ENCODE measurements at places on chromosomes 13 and 19.

- DNase-seq: no peak
Observed at GRCh38 chr19:29549105-29550070, 23.6 kb downstream of the VSTM2B start.

DNA sequence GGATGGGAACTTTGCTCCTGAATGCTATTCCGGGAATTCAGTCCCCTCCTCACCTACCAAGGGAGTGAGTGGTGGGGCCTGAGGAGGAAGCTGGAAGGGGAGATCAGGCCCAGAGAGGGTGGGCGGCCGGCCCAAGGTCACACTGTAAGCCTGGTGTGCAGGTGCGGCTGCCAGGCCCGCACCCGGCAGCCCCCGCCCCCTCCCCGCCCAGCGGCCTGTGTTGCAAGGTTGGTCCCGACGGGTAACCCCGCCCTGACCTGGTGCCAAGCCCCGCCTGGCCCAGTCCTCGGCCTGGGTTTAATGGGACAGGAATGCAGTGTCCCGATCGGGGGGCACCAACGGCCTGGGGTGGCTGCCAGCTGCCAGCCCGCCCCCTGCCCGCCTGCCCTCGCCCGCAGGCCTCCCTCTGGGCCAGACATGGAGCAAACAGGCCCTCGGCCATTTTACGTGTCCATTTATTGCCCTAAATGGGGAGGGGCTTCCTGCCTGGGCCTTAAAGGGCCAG, 5.5 kb downstream of the ZBTB7A start:
- DNase-seq: peak; percentile 27

- no peak for DNase-seq
Observed at GRCh38 chr13:49784886-49785570, 7.5 kb downstream of the KPNA3 start.

- no peak for DNase-seq
Observed at GRCh38 chr19:11538232-11539036, at the start of gene CNN1. Gene CNN1, plus strand, starts transcription at chr19:11538851. Its CDS starts 77 bp downstream, at chr19:11538928.

DNA sequence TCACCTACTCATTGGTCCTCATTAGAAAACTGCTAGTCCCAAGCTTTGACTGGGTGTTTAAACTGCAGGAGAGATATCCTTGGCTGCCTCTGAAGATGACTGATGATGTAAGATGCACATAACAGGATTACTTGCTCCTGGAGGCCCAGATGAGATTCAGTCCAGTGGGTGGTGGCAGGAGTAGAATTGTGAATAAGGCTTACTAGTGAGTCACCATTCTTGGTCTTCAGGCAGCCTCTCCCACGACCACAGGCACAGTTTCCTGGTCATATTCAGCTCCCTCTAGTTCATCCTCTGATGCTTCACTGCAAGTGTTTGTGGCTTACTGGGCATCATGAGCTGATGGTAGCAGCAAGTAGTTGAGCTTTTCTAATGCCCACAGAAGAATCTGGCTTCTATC, 12.1 kb downstream of the SERTM1 start:
- no peak for DNase-seq

DNA sequence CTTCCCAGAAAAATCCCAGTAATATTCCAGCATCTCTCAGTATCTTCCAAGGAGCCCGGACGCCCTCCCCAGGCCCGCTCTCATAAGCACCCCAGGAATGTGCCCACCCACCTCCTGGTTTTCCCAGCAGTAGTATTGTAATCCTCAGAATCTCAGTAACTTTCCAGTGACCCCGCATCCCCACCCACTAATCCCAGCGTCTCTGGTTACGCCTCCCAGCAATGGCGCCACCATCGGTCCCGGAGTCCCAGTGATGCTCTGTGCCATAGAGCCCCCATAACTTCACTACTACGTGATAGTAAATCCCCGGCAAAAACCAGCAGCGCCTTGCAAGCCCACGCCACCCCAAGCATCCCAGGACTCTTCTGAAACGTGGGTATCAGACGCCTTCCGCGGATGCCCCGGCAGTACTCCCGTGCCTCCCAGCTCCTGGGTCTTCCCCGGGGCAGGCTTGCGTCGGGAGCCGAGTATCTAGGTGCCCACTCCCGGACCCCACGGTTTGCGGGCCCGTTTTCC, 928 bp upstream of the PNPLA6 start:
- DNase-seq: no peak

DNA sequence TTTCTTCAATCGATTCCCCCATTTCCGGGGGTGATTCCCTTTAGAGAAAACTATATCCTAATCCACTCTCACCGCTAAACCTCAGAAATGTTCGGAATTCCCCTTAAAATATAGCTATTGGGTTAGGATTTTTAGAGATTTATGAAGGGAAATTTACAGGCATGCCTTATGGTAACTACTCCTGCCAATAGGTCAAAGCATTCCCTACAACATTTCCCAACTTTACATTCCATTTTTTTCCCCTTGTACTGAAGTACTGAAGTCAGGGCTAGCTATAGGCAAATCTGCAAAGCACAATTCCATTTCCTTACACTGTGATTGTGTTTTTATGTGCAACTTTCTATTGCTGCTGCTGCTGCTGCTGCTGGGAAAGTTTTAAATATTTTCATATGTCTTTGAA, 2.1 kb downstream of the EDNRB start:
- no peak for DNase-seq

DNA sequence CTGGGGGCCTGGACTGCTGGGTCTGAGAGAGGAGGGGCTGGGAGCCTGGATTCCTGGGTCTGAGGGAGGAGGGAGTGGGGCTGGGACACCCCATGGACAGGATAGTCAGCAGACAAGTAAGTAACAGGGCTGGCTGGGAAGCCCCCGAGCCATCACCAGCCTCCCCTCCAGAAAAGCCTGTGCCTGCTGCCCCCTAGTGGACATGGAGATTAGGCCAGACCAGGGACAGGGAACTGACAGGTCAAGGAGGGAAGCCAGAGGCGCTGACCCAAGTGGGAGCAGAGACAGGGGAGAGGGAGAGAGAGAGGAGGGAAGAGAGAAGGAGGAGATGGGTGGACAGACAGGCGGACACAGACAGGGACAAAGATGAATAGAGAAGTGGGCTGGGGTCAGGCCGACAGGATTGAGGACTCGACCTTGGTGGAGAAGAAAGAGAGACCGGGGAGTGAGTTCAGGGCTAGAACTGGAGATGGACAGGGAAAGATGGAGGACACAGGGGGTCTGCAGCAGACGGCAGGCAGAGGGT, 6.7 kb upstream of the ERFL start:
- peak; percentile 92 for DNase-seq

- no peak for DNase-seq
Observed at GRCh38 chr13:52906122-52906903, 57.9 kb upstream of the PCDH8 start.

- no peak for DNase-seq
Observed at GRCh38 chr13:22108283-22108942, 437.5 kb downstream of the FGF9 start.

DNA sequence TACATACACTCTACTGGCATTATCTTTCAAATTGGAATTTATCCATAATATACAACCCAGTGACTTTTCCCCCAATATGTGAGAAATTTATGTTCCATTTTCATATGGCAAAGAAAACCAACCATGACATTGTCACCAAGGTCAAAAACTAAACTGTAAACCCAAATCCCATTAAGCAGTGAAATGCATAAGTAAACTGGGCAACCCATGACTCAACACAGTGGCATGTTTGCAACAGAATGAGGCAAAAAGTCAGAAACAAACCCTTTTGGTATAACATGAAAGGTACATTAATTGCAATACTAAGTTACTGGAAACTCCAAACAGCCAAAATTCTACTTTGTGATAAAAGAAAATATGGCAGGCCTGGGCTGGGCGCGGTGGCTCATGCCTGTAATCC, 4.9 kb downstream of the ZNF878 start:
- no peak for DNase-seq

- peak; percentile 95 for DNase-seq
Observed at GRCh38 chr19:8580710-8581281, 3.6 kb upstream of the MYO1F start.

DNA sequence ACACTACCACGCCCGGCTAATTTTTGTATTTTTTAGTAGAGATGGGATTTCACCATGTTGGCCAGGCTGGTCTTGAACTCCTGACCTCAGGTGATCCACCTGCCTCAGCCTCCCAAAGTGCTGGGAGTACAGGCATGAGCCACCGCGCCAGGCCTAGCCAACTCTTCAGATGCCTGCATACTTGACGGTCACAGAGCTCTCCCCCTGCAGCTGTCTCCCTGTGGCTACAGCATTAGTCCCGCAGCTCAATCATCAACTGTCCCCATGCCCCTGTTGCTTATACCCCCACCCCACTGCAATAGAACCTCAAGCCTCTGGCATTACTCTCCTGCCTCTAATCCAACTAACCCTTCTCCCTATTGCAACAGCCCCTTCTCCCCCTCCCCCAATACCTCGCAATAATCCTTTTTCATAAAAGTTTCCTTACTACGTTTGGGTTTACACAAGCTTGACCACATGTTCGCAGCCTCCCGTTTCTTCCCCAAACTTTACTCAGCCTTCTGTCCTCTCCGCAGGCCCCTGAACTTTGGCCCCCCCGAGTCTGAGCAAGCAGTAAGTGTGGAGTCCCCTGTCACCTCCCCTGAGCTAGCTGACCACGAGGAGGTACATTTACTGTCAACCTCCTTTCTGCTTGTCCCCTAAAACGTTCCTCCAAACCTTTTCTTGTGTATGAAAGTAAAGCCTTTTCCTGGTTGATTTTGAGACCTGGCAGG, 1.7 kb downstream of the ZNF77 start:
- no peak for DNase-seq

DNA sequence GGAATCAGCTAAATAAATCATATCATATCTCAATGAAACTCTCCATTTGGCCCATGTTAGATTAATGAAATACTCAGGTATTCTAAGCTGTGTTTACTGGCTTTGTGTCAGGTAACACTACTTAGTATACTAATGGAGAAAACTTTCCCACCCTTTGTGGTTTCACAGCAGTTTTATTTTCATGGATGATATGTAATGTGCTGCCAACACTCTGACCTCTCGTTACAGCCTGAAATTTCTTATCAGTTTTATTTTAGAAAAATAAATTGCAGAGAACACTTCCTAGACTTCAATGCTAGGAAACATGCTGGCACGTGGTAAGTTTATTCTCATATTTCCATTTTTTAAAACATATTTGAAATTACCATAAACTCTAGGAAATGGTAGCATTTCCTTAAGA, 758.9 kb downstream of the LIG4 start:
- no peak for DNase-seq

- DNase-seq: no peak
Observed at GRCh38 chr13:75603038-75603437, 33.1 kb upstream of the LMO7 start.

GRCh38 chr19:22831211-22831610, 880 bp upstream of the ZNF723 start:
- no peak for DNase-seq

DNA sequence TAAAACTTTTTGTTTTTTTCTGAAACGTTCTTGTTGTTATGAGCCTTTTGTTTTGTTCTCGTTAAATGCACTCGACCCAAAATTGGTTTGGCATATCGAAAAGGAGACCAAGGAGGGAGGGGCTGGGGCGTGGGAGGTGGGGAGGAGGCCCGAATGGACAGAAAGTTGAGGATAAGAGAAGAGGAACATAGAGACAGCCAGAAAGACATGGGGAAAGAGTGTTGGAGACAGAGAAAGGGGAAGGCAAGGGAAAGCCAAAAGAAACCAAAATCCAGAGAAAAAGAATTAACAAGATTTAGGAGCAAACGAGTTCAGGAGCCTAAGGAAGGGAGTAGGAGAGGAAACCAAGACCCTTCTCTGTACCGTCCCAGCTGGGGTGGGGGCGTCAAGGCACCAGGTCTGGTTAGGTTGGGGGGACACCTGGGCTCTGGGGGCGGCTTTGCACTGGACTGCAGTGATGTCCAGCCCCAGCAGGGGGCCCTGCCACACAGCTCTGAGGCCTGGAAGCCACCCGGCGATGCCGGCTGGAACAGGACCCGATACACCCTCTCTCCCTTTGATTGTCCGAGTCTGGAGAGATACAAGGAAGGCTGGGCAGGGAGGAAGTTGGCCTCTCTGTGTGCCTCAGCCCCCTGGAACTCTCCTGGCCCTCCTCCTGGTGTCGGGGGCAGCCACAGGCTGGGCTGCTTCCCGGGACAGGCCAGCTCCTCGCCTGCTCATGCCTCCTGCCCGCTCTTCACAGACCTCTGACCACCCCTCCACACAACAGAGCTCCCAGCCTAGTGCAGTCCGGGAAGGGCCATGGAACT, 11.6 kb upstream of the ASF1B start:
- peak; percentile 53 for DNase-seq

- no peak for DNase-seq
Observed at GRCh38 chr13:41613984-41614661, 156.8 kb downstream of the RGCC start.

DNA sequence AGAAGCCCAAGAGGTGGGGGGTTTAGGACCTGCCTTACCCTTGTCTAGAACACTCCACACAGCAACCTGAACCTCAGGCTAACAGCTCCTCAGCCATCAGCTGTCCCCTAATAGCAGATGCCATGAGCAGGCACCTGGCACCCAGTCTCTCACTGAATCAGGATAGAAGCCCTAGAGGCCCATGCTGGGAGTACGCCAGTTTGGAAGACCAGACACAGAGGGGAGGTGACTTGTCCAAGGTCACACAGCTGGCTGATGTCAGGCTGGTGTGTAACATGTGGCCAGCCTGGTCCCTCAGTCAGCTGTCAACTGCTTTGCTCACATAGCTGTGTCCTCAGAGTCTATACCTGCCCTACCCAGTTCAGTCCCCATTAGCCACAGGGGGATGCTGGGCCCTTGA, 12.8 kb upstream of the SAMD1 start:
- no peak for DNase-seq

DNA sequence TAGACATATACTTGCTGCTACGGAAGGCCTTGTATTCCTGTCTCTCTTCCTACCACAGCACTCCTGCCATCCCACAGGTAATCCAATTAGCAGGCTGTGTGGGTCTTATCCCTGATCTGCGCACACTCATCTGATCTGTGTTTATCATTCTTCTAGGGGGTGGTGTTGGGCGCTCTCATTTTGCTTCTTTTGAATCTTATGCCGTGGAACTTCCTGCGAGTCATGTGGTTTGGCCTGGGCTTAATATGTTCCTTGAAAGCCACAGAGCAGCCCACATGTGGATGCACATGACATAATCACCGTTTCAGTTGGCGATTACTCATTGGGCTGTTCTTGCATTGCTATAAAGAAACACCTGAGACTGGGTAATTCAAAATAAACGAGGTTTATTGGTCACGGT, 7.5 kb downstream of the RASA3 start:
- DNase-seq: peak; percentile 82

Measured in stimulated activated effector memory CD8-positive, alpha-beta T cell treated with anti-CD3 and anti-CD28 coated beads, Interleukin-12 subunit alpha, Interleukin-12 subunit beta, amount 100 ng/mL, for 72 hours (primary cell).